ENCODE measurements at places on chromosomes 2 and 18.

GRCh38 chr18:45060102-45060501 lies 379.4 kb downstream of the SETBP1 start:
- no peak for DNase-seq

DNA sequence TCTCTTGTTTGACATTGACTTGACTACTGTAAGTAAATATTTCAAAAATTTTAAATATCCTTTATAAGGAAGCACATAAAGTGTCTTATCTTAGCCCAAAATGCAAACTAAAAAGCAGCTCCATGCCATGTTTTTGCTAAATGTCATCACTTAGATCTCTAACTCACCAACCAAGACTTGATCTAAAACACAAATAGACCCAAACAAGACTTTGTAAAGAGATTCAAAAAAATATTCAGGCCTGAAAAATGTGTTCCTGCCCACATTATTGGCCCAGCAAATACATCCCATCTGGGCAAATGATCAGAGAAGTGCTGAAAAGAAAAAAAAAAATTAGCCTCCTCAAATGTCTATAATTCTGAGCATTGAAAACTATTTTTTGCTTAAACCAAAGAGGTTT lies 187.6 kb downstream of the MREG start:
- no peak for DNase-seq

- DNase-seq: no peak
Observed at GRCh38 chr2:221792971-221793521, 220.9 kb upstream of the EPHA4 start.

DNA sequence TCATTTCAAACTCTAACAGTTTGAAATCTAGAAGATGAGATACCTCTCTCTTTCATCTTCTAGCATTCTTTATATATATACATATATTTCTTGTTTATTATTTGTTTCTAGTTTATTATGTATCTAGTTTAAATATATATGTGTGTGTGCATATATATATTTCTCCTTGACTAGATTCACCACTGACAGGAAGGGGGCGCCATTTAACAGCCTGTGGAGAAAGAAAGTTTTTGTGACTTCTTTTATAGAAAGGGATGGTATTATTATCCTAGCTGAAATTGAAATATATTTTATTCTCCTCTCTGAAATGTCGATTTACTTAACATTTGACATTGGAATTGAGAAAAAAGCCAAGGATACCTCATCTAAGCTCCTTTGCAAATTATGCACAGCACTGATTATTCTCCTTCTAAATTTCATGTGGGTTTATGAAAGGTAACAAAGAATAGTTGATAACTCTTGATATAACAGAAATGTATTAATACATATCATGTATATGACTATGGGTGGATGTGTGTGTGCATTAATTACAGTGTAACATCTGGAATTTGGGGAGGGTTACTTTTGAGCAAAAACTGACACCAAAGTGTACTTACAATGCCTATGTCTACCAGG lies 160.7 kb upstream of the NT5C1B start:
- peak; percentile 2 for DNase-seq

DNA sequence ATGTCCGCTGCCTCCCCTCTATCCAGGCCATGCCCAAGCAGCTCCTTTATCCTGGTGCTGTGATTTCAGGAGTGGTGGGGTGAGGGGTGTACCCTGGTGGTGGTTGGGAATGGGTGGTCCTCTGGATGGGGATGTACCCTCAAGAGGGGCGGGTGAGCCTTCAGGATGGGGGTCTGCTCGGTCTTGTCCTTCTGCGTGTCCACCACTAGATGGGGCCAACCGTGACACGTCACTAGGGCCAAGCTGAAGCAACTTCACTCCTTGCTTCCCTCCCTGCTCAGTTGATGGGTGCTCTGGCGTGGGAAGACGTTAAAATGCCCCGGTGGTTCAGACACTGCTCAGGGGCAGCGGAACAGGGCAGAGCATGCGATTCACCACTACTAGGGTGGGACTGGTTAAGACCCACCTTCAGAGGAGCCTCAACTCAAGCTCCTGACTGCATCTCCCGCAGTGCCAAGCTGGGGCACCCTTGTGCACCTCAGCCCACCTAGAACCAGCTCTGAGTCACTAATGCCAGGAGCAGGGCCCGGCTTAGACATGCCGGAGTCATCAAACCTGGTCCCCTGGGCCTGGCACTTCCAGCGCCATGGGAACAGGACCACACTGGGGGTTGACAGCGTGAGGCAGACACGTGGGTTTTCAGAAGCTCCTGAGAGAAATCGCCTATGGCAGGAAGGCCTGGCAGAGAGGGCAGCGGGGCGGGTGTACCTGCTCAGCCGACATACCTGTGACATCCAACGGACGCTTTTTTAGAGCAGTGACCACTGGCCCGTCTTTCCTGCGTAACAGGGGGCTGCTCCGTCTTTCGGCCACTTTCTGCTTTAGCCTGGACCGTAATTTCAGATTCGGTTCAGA lies 256.7 kb downstream of the HDAC4 start:
- no peak for DNase-seq
